ENCODE measurements at places on chromosomes 6 and 20.

DNA sequence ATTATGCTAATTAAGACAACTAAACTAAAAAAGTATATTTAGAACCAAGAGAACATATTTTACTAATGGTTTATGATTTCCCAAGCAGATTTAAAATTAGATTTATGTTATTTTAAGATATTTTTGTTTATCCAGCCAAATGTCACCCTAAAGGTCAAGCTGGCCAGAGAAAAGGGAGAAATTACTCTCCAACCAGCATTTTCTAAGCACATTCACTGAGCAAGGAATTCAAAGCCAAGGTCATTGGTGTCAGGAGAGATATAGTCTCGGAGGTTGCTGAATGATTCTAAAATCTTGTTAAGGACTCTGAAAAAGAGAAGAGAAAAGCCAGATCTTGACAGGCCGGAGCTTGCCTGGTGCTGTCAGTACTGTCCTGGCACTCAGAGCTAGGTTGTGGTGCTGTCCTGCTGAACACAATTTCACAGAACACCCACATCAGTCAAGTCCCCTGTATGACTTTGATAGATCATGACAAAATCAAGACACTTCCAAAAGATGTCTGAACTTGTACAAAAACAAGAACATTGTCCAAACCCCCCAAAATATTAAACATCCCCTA is 222.3 kb upstream of the SMLR1 start:
- DNase-seq = no peak

DNA sequence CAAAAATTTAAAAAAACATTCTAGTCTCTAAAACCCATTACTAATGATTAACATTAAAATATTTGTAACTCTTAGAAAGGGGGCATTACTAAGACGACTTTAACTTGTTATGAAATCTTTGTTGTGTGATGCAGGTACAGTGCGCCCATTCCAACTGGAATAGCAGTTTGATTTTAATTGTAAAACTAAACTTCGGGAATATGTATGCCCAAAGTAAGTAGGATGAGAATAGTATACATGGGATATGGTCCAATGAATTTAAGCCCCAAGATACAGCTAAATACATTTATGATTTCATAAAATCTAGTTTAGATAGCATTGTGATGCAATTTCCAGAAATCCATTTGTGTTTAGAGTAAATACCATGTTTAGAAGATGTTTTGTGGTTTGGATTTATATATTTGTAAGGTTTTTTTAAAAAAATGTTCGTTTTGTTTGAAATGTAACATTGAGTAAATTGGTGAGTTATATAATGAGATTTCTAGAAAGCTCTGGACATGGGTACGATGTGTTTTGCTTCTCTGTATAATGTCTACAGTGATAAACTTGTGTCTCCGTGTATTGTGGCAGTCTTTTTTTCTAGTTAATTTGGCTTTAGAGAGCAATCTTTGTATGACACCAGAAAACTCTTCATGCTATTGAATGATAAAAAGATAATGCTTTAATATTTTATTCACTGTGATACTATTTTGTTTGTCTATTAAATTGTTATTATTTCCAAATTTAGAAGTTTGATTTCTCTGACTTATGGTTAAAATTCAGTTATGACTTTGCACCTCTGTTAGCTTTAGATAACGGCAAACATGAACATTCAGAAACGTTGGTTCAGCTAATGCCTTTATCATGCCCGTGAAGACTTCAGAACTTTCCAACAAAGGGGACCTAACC is 54.8 kb downstream of the RNF182 start:
- no peak for DNase-seq

- DNase-seq = peak; percentile 78
Measured at GRCh38 chr6:157756708-157757429, 66.2 kb upstream of the SNX9 start.

GRCh38 chr6:167428664-167429333 is 103.9 kb downstream of the TTLL2 start:
- DNase-seq = no peak

DNA sequence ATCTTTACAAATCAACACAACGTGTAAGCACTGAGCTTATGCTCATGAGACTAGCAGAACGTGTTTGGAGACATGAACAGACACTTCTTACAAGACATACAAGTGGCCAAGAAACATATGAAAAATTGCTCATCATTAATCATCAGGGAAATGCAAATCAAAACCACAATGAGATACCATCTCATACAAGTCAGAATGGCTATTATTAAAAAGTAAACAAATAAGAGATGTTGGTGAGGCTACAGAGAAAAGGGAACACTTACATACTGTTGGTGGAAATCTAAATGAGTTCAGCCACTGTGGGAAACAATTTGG is 327.9 kb upstream of the SOX4 start:
- no peak for DNase-seq

- DNase-seq = no peak
Measured at GRCh38 chr6:144423167-144423566, 138.0 kb downstream of the UTRN start.

GRCh38 chr20:46826343-46826984 is 68.2 kb upstream of the EYA2 start:
- no peak for DNase-seq

- DNase-seq = no peak
Measured at GRCh38 chr6:127201321-127201720, 65.3 kb upstream of the RNF146 start.

- DNase-seq = no peak
Measured at GRCh38 chr6:143223895-143224294, 163.2 kb downstream of the AIG1 start.

DNA sequence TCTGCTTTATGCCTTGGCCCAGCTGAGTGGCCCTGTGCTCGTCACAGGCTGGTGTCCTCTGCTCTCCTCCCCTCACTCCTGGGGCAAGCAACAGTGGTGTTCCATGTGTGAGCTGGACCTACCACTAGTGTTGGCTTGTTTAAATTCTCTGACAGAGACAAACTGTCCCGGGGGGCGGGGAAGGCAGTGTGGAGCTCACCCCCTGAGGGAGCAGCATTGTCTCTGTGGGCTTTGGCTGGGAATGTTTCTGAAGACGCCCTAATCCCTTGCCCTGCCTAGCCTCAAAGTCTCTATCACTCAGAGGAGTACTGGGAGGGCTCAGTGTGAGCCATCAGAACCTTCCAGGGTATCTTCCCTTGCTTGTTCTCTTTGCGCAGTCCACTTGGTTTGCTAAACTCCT is 5.2 kb upstream of the VEGFA start:
- DNase-seq = no peak

GRCh38 chr6:135088818-135089809 is 34.5 kb upstream of the HBS1L start:
- peak; percentile 66 for DNase-seq

- no peak for DNase-seq
Measured at GRCh38 chr6:54898767-54899166, 52.2 kb downstream of the FAM83B start.

DNA sequence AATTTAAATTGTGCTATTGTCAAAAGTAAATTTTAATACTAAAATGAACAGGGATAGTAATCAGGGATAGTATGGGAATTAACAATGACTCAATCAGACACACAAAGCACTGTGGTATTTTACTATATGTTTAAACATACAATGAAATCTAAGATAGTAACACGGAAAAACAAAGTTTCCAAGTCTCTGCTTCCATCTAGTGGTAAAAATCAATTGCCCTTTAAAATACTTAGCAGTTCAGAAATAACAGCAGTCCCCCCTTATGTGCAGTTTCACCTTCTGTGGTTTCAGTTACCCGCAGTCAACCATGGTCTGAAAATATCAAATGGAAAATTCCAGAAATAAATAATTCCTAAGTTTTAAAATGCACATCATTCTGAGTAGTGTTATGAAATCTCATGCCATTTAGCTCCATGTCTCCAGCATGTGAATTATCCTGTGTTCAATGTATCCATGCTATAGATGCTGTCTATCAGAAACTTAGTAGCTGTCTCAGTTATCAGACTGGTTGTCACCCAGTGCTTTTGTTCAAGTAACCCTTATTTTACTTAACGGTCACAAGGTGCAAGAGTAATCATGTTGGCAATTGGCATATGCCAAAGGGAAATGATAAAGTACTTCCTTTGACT is 58.5 kb downstream of the AHI1 start:
- peak; percentile 39 for DNase-seq

GRCh38 chr20:5172167-5172601 is 45.4 kb downstream of the CDS2 start:
- no peak for DNase-seq

DNA sequence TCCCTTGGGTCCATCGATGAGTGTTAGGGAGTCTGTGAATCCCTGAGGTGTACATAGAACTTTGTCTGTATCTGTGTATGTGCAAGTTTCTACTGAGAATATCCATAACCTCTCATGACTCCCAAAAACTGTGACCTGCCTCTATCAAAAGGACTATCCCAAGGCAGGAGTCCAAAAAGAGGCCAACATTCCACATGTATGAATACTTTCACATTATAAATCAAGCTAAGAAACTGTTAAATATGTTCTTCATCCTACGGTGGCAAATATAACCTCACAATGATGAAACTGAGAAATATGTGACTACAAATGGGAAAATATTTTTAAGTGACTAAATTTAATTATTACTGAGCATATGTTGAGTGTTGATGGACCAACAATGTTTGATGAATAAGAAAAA is 16.1 kb upstream of the STX11 start:
- DNase-seq = no peak

DNA sequence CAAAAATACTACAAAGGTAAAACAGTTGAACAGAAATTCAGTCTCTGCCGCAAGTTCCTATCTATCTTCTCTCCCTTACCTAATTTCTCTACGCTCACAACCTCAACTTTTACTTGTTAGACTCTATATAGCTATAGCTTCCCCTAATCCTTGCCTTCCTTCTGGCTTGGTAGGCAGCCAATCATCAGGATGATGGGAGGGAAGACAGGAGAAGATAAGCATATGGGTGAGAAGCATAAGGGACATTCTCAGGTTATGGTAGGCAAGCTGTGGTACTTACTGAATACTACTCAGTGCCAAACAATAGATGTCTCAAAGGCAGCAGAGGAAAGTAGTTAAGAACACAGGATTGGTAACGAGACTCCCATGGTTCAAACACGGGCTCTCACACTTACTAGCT is 7.8 kb downstream of the CCNC start:
- no peak for DNase-seq

DNA sequence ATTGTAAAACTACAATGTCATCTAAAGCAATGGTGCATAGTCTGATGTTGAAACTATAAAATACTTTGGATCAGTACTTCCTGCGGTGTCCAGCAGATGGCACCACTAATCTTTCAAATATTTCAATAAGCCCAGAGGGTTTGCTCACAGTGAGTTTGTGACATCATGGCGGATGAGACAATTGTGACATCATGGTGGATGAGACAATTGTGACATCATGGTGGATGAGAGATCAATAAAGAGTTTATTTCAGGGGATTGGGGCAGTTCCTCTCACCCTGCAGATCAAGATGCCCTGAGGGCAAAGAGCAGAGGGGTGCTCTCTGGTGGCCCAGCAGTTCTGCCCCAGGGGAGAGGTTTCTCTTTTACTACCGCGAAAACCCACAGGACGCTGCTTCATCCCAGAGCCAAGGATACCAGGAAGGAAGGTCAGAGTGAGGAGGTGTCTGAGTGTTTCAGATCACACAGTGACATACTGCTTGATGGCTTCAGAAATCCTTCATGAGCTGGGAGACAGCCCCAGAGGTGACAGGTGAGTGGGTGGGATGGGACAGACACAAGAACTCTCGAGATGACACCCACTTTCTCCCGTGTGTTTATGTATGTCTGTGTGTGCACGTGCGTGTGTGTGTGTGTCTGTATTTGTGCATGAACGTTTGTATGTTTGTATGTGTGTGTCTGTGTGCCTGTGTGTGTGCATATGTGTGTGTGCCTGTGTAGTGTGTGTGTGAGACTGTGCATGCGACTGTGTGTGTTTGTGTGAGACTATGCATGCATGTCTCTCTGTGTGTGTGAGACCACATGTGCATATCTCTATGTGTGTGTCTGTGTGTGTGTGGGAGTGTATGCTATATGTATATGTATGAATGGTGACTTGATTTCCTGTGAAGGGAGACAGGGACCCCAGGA is 7.3 kb upstream of the ULBP2 start:
- peak; percentile 83 for DNase-seq

DNA sequence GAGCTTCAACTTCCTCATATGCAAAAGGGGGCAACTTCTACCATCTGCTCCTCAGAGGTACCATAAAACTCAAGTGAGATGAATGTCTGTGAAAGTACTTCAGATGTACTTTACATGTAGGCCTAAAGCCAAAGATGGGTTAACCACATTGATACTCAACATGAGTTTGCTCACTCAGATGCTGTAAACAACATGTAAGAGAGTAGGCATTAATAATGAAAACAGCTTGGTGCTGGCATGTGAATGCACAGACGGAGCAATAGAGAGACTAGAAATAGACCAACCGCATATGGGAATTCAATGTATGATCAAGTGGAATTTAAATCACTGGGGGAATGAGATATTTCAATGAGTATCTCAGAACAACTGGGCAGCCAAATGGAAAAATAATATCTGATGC is 143.8 kb upstream of the CDYL start:
- no peak for DNase-seq

- DNase-seq = no peak
Measured at GRCh38 chr6:105120570-105120969, 59.2 kb downstream of the POPDC3 start.

DNA sequence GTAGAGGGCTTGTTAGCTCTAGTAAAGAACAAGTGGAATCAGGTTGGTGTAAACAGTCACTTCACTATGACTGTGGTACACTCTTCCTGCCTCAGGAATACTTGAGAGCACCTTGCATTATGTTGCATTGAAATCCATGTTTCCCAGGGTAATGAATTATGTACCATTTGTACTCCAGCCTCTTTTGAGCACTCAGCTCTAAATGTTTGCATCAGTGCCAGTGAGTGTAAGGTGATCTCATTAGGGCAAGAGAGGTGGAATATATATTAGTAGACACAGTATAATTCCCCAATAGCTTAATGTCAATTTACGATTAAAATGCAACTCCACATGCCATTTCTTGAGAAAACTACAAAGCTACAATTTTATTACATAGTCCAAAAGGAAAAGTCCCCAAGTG is 319.6 kb upstream of the POU3F2 start:
- DNase-seq = no peak

DNA sequence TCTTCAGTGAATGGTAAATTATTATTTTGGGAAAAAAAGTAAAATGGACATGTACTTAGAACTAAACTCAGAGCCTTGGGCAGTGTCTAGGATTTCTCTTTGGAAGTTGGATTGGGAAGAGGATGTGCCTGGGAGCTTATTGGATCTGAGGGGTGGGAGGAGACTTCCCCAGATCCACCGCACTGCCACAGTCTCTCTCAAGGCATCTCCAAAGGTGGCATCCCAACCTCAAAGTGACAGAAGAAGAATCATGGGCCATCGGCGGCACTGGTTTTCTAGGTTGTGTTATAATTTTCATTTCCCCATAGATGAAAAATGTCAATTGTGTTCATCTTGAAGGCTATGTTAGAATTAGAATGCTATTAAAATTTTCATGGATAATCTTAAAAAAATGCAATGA is 66.8 kb upstream of the CD93 start:
- DNase-seq = no peak

DNA sequence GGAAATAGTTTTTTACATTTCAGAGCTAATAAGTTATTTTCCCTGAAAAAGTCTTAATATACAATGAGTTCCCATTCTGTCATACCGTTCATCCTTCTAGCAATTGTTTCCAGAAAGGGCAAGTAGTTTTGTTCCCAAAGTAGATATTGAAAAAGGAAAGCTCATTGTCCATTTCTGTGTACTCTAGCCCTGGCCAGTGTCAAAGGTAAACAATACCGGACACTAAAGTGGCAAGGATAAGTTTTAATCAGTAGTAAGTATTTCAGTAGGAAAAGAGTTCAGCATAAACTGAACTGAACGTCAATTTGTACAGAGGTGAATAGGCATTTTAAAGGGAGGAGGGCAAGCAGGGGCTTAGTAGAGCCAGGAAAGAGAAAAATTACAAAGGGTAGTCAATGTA is 43.5 kb upstream of the CALHM6 start:
- DNase-seq = no peak
